Activated naive CD8-positive, alpha-beta T cell treated with anti-CD3 and anti-CD28 coated beads for 36 hours (primary cell): ENCODE measurements at places on chromosomes 6 and 20. TPM values are rescaled to one million over a fixed set of nuclear protein-coding genes. Genes with fewer than 3 reads are reported as not detected.

DNA sequence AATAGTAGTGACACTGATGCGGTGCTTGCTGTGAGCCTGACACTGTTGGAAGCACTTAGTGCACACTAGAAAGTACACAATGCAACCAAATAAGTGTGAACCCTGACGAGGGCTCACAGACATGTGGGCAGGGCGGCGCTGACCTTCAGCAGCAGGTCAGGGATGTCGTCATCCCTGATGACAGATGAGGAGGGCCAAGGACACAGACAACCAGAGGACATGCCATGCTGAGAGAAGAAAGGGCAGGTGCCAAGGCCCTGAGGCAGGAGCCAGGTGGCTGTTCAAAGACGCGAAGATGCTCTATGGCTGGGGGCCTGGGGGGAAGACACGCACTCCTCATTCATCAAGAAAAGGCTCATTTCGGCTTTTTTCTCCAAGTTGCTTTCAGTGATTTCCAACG is 176.4 kb upstream of the CST7 start:
- no peak for DNase-seq

The ENPP1 gene
- total RNA-seq, result 0.19 TPM

DNA sequence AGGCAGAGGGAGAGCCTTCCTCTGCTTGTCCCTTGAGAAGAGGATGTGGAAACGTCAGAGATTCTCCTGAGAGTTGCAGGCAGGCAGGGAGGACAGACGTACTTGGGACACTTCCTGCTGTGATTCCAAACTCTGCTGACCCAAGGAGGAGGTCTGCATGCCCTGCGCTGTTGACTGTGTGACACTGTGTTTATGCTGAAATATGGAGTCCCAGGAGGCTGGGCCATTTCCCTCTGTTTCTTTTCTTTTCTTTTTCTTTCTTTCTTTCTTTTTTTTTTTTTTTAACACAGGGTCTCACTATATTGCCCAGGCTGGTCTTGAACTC is 63.5 kb upstream of the BHLHE23 start:
- no peak for DNase-seq

DNA sequence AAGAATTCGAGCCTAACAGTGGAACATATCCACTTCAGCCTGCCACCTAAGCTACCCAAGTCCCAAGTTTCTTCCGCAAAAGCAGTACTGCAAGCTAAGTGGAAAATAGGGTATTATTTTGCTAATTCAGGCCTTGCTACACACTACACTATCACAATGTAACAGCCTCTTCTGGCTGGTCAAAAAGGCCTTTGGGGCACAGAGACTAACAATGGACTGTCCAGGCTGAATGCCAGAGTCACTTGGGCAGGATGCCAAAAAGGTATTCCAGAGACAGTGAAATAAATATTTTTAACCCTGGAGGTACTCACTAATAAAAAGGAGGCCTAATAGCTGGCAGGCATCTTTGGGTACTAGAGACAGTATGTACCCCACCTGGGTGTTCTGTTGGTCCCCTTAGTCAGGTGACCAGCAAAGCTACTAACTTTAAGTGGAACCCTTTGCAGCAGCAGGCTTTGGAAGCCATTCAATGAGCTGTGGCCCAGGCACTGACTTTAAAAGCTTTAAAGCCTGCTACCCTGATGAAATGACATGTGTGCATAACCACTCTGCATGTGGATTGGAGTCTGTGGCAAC is 692.1 kb downstream of the HTR1B start:
- no peak for DNase-seq

The MATN4 gene
- total RNA-seq, result 0.64 TPM

GRCh38 chr6:33623895-33624381 is 2.8 kb downstream of the ITPR3 start:
- DNase-seq, result no peak

The GSTA2 gene
- not detected for total RNA-seq

The PRSS35 gene
- not detected for total RNA-seq

GRCh38 chr6:22053391-22053997 is 243.3 kb downstream of the PRL start:
- DNase-seq, result no peak

- no peak for DNase-seq
Measured at GRCh38 chr6:142740449-142740848, 204.5 kb downstream of the HIVEP2 start.

DNA sequence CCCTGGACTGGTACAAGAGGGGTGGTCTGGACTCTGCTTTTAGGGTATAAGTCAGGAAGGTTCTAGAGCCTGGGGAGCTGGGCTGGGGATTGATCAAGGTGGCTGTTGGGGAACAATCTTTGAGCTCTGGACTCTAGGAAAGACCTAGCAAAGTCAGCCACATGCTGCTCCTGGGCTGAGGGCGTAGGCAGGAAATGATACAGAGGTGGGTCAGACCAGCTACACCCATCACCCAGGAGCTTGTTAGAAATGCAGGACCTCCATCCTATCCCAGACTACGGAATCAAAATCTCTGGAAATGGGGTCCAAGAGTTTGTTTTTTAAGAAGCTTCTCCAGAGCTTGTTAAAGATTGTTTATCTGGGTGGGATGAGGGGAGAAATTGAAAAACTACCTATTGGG is 9.4 kb downstream of the ADTRP start:
- DNase-seq, result no peak

DNA sequence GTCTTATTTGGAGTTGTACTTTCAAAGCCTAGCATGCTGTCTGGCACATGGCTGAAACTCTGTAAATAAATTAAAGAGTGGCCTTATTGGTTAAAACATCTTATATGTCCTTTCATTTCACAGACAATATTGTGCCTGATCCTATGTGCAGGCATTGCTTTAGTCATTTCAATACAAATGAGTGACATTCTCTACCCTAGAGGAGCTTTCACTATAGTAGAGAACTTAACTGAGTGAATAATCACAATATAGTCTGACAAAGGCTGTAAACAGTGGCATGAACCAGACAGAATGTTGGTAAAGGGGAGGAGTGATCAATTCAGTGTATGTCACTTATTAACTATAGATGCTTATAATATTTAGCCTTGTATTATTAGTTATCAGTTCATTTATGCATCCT is 481.8 kb downstream of the TFAP2B start:
- DNase-seq, result no peak

The HLA-DOA gene
- total RNA-seq, result 9.8 TPM

The ANKRD66 gene
- not detected for total RNA-seq

The NEDD9 gene
- 32.0 TPM for total RNA-seq

DNA sequence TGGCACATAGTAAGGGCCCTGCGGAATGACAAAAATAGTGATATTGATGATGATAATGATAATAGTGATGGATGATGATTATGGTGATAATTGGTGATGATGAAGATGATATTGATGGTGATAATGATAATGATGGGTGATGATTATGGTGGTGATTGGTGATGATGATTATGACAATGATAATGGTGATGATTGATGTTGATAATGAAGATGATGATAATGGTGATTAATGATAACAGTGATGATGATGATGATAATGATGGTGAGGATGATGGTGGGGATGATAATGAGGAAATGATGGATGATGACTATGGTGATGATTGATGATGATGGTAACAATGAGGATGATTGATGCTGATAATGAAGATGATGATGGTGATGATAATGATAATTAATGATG is 48.9 kb downstream of the EDN3 start:
- no peak for DNase-seq

GRCh38 chr20:39137299-39137698 is 175.2 kb downstream of the DHX35 start:
- no peak for DNase-seq

GRCh38 chr6:53064726-53065265 is 408 bp upstream of the FBXO9 start:
- DNase-seq, result peak; percentile 92

DNA sequence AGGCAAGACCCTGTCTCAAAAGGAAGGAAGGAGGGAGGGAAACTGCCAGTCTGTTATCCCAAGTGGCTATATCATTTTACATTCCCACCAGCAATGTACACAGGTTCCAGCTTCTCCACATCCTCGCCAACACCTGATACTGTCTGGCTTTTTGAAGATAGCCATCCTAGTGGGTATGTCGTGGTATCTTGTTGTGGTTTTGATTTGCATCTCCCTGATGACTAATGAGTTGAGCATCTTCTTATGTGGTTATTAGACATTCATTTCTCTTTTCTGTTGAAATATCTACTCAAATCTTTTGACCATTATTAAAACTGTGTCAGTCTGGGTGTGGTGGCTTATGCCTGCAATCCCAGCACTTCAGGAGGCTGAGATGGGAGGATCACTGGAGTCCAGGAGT is 47.9 kb upstream of the ARID1B start:
- DNase-seq, result no peak

DNA sequence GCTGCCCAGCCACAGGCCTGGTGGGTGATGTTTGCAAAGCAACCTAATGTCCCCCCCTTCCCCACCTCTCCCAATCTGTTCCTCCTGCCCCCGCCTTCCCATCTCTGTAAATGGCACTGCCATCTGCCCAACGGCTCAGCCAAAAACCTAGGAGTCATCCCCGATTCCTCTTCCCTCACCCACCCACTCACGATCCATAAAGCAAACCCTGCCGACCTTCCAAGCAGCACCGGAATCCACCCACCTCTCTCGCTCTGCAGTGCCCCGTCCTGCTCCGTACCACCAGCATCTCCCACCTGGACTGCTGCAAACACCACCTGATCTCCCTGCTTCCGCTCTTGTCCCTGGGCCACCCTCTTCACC is 37.6 kb downstream of the SULF2 start:
- no peak for DNase-seq

DNA sequence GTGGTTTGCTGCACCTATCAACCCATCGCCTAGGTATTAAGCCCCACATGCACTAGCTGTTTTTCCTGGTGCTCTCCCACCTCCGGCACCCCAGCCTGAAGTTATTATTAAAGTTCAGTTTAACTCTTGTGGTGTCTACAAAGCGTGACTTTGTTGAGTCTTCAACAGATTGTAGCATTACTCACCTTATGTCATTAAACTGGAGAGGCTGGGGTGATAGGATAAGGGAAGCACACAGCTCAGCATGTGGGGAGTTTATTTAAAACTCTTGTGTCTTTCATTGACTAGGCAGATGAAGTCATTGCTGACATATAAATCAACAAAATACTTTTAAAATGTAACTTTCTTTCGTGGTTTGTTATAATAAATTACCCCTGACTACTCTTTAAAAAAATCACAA is 84.7 kb upstream of the GCM1 start:
- DNase-seq, result no peak

The SLC32A1 gene
- not detected for total RNA-seq

GRCh38 chr20:13422637-13423036 is 201.6 kb downstream of the ISM1 start:
- DNase-seq, result no peak

The YTHDF1 gene
- 47.4 TPM for total RNA-seq

The DYNLT1 gene
- 70.9 TPM for total RNA-seq

The TFAP2A gene
- not detected for total RNA-seq

DNA sequence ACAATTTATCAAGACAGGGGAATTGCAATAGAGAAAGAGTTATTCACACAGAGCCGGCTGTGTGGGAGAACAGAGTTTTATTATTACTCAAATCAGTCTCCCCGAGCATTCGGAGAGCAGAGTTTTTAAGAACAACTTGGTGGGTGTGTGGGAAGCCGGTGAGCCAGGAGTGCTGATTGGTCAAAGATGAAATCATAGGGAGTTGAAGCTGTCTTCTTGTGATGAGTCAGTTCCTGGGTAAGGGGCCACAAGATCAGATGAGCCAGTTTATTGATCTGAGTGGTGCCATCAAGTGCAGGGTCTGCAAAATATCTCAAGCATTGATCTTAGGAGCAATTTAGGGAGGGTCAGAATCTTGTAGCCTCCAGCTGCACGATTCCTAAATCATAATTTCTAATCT is 50.0 kb upstream of the ECI2 start:
- DNase-seq, result no peak

DNA sequence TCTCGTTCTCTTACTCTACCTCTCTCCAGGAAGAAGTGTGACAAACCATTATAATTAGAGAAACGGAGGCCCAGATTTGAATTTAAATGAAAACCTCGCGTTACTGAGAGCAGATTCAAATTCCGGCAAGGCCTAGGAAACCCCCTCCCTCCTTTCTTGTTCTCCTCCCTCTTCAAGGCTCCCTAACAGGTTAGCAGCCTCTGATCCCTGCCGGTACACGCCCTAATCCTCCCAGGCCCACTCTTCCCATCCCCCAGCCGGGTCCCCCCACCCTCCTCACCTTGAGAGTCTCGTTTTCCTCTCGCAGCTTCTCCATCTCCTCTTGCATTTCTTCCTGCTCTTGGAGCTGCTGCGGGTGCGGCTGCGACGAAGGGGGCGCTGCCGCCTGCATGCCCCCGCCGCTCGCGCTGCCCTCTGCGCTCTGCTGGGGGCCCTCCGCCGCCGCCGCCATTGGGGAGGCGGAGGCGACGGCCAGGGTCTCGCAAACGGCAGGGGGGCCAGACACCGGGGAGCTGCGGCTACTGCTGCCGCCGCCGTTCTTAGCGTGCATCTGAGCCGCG is 3.8 kb downstream of the MTCL3 start:
- DNase-seq, result no peak

DNA sequence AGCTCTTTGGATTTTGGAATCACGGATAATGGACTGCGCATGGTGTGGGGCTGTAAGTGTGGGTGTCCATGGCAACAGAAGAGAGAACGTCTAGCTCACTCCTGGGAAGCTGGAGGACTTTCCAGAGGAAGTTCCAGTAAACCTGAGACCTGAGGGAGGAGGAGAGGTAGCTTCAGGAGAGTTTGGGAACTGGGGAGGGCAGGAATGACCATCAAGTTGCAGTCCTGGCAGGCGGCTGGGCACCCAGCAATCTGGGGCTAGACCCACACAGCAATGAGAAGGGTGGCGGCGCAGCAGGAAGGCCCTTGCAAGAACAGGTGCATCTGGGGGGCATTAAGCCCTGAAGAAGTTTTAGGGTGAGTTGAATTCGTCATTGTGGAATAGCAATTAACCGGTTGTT is 95.9 kb downstream of the FOXC1 start:
- DNase-seq, result no peak

DNA sequence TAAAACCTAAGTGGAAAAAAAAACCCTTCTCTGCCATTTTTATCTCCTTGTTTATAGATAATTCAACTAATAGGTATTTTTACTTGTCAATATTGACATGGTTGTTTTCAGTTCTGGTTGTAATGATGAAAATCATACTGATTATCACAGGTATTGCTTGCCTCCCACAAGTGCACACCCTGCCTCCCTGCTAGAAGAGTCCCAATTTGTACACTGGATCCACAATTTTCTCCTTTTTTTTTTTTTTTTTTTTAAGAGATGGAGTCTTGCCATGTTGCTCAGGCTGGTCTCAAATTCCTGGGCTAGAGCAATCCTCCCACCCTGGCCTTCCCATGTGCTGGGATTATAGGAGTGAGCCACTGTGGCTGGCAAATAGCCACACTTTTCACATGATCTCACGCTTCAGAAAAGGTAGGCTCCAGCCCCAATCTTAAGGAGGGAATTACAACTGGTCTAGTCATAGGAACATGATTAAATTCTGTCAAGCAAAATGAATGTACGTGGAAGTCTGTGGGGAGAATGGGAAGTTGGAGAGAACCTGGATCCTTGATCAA is 12.3 kb downstream of the DYNLT2 start:
- no peak for DNase-seq
